SK-N-SH (cell line): ENCODE measurements at places on chromosomes 3 and 15.

DNA sequence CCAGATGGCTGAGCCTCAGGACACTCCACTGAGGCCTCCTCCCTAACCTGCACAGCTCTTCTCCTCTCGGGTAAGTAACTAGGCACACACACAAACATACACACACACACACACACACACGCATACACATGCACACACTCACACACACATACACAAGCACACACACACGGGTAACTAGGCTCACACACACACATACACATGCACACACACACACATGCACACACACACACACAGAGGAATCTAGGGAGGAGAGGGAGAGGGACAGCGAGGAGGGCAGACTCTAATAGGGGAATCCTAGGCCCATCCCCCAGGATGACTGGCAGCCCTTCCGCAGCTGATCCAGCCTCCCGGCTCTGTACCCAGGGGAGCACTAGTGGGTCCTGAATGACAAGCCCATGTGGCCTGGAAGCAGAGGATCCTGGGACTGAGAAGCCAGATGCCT, 177.4 kb upstream of the LINGO1 start:
- DNase-seq: no peak

- DNase-seq: no peak
Measured at GRCh38 chr3:108410531-108410984, 99.8 kb downstream of the MYH15 start.

DNA sequence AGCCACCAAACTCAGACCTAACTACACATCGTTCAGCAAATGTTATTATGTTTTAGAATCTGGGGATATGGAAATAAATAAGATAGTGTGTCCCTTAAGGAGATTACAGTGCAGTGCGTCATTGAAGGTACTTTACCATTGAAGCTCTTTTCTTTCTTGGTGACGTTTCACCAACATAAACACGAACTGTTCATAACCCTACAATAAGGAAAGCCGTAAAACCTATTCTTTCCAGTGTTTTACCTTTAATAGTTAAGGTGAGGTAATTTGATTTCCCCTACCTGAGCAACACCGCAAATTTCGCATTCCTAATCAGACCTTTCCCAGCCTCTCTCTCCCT, 826 bp downstream of the CCDC66 start:
- DNase-seq: no peak

DNA sequence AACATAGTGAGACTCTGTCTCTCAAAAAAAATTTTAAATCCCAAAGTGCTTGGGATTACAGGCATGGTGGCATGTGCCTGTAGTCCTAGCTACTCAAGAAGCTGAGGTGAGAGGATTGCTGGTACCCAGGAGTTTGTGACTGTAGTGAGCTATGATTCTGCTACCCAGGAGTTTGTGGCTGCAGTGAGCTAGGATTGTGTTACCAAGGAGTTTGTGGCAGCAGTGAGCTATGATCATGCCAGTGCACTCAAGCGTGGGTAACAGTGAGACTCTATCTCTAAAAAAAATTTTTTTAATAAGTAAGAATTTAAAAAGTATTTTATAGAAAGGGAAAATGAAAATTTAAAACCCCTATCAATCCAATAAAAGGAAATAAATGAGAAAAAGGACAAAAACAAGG, 69.5 kb downstream of the FAIM start:
- no peak for DNase-seq

DNA sequence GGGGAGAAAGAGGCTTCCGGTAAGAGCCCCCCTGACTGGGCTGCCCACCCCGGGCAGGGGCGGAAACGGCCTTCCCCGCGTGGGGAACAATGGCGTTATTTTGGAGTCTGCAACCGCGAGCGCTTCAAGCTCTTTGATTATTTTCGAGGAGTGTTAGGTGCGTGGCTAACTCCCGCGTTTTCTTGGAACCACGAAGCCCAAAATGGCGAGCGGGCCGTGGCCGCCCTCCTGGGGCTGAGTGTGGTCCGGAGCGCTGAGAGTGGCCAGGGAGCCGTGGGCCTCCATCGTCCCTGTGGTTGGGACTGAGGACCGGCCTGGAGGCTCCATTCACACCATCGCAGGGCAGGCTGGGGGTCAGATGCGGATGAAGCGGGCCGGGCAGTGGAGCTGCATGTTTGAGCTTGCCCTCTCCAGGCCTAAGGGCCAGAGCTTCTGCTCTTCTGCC, 44.6 kb upstream of the POLG start:
- DNase-seq: no peak

- DNase-seq: no peak
Measured at GRCh38 chr3:184144505-184144904, 9.3 kb downstream of the EIF2B5 start.

GRCh38 chr3:5232570-5232969, 45.1 kb downstream of the EDEM1 start:
- DNase-seq: no peak

DNA sequence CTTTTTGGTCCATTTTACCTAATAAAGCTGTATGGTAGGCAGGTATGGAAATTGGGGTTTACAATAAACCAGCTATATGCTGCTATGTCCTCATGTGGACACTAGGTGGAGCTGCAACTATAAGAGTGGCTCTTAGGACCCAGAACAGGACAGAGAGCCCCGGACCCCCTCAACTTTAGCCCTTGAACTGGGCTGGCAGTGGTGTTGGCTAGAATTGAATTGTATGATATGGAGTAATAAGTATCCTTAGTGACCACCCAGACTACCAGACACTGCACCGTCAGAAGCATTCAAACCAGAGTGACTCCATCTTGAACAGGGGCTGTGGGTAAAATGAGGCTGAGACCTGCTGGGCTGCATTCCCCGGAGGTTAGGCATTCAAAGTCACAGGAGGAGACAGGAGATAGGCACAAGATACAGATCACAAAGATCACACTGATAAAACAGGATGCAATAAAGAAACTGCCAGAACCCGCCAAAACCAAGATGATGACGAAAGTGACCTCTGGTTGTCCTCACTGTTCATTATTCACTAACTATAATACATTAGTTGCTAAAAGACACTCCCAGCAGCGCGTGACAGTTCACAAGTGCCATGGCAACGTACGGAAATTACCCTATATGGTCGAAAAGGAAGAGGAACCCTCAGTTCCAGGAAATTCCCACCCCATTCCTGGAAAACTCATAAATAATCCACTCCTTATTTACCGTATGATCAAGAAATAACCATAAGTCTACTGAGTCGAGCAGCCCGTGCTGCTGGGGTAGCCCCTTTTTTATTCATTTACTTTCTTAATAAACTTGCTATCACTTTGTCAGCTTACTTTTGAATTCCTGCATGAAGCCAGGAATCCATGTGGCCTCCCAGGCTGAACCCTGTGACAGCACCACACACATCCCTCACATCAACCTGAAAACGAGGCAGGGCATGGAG, 68.7 kb upstream of the BLM start:
- peak; percentile 86 for DNase-seq

DNA sequence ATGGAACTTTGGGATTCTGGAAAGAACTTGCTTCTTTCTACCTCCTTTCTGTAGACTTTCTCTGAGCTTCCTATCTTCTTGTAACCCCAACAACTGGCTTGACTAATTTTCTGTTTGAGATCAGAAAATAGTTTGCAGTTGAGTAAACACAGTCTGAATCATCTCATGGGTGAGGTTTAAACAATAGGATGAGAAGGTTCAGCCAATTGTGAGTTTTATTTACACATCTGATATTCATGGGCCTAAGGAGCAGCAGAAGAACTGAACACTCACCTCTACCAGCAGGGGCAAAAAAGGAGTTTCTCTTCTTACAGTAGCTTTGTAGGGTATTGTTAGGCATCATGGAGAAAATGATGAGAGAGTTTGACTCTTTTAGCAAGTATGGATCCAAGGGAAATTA, 54.2 kb downstream of the DTWD1 start:
- DNase-seq: no peak
